ENCODE measurements at places on chromosomes 5 and 9.
A peak's percentile ranks its signal among the peaks of the same experiment; 100 is the strongest.

- DNase-seq, result no peak
Observed at GRCh38 chr9:71844808-71845207, 66.2 kb downstream of the ABHD17B start.

- no peak for DNase-seq
Observed at GRCh38 chr5:775961-776861, 8.3 kb downstream of the ZDHHC11B start.

DNA sequence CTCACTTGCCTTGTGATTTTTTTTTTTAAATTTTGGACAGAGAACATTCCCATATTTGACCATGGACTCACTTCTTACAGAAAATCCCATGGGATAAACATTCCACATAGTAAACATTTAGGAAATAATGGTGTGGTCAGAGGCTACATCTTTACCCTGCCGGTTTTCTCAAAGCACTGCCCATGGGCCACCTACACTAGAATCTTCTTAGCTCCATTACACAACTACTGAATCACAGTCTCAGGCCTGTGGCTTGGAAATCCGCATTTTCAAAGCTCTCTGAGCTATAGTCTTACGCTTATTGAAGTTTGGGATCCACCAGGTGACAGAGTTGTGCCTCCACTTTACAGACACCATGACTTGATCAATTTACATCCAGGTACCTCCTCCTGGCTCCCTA lies 39.4 kb downstream of the ALG2 start:
- DNase-seq, result no peak

GRCh38 chr9:130110166-130110565 lies 56.5 kb downstream of the GPR107 start:
- no peak for DNase-seq

- no peak for DNase-seq
Observed at GRCh38 chr9:83406921-83407320, 131.3 kb downstream of the FRMD3 start.

- no peak for DNase-seq
Observed at GRCh38 chr5:171893290-171893886, 107.8 kb downstream of the SMIM23 start.

- DNase-seq, result no peak
Observed at GRCh38 chr9:96423985-96424336, 5.8 kb upstream of the ZNF367 start.

DNA sequence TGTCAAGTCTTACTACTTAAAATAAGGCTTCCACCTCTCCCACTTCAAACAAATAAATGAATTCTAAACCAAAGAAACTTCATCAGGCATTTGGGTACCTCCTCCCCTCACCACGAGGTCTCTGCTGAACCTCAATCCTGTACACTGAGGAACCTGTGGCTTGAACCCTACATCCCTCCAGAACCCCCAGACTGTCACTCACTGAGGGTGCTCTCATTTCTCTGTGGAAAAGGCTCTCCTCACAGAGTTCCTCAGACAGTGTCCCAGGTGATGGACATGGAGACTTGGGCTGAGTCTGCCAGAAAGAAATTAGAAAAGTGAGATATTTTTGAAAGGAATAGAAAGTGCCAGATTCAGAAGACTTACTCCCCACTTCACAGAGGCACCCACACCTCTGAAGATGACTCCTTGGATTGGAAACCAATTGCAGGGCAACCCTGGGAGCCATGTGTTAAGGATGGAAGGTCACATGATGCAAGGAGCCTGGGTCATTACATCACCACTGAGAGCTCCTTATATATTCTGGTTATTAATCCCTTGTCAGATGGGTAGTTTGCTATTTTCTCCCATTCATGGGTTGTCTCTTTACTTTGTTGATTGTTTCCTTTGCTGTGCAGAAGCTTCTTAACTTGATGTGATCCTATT lies 19.8 kb downstream of the MLANA start:
- no peak for DNase-seq

GRCh38 chr5:50730336-50730735 lies 63.9 kb downstream of the PARP8 start:
- DNase-seq, result no peak

DNA sequence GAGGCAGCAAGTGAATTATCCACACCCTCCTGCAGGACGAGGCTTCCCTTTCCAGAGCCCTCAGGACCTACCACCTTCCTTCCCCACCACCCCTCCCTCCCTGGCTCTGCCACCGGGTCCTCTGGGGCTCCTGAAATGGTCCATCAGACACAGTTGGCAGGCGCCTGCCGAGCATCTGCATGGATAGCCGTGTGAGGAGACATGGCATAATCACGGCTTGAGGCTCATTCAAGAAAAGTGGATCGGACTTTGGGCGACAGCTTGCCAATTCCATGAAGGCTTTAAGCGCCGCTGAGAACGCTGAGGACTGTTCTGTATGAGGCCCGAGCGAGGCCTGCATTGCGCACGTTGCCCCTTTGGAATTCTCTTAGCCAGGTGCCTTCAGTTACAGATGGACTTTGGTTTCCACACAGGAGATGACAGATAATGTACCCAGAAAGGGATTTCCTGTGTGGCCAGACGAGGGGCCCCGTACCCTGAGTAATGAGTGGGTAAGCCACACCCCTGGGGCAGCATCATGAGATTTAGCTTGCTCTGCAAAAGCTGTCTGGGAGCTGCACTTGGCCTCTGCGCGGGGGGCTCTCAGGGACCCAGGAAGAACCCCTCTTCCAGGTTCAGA lies 179.8 kb downstream of the OLFM1 start:
- no peak for DNase-seq

DNA sequence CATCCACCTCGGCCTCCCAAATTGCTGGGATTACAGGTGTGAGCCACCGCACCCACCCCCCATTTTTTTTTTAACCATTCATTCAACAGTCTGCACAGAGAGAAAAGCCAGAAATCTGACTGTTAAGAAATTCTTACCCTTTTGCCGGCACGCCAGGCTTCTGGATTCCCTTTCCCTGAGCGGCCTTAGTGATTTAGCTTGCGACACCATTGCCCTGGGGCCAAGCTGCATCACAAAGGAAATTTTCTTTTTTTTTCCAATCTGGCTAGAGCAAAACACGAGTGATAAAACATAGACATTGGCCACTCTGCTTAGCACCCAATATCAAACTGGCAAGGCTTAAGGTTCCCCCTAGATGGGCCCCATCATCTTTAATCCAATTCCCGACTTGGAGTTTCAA lies 21.2 kb upstream of the ATOSB start:
- no peak for DNase-seq

- no peak for DNase-seq
Observed at GRCh38 chr5:41203033-41203432, 10.3 kb downstream of the C6 start.

- DNase-seq, result peak; percentile 25
Observed at GRCh38 chr5:74640954-74641734, 616 bp upstream of the ENC1 start.

DNA sequence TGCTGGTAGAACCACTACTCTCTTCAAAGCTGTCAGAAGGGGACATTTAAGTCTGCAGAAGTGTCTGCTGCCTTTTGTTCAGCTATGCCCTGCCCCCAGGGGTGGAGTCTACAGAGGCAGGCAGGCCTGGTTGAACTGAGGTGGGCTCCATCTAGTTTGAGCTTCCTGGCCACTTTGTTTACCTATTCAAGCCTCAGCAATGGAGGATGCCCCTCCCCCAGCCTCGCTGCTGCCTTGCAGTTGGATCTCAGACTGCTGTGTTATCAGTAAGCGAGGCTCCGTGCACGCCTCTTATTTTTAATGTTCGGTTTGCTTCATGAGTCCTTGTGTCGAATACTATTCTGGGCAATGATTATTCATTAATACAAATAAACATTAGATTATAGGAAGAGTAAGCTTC lies 3.1 kb upstream of the SLC27A6 start:
- DNase-seq, result no peak

GRCh38 chr5:95993266-95993665 lies 31.6 kb upstream of the ELL2 start:
- no peak for DNase-seq

DNA sequence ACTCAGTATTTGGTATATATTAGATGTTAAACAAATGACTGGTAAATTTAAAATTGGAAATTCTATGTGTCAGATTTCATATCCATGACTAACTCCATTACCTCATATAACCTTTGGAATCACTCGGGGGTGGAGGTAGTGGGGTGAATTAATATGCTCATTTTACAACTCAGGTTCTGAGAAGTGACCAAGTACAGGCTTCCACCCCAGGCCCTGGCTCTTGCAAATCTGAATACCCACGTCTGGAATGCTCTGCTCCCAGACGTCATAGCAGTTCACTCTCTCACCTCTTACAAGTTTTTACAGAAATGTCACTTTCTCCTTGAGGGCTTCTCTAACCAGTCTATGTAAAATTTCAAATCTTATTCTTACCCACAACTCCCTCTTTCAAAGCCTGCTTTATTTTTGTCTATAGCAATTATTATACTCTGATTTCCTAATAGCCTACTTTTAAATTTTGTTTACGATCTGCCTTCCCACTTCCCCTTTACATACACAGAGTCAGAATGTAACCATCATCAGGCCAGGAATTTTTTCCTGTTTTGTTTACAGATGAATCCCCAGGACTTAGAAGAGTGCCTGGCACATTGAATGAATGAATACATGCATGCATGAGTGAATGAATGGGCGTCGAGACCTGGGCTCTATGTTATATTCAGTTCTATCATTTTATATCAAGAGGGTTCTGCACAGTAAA lies 134.1 kb upstream of the IFNE start:
- DNase-seq, result no peak

- DNase-seq, result no peak
Observed at GRCh38 chr5:8350644-8351339, 481.8 kb downstream of the MTRR start.

DNA sequence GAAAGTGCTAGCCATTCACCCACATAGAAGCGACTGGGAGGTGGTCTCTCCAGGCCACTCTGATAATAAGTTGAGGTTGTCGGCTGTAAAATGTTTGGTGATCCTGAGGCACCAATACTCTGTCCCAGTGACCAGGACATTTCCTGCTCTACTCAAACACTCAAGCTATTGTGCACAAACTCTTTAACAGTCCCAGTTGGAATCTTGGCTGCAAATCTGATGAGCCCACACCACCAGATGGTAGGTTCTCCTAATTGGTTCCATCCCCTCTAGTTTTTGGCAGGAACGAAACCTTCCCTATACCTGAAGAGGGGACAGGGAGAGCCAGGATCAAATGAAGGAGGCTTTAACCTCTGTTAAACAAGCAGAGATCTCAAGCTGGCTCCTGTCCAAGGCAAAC lies 14.3 kb downstream of the GRIA1 start:
- no peak for DNase-seq

DNA sequence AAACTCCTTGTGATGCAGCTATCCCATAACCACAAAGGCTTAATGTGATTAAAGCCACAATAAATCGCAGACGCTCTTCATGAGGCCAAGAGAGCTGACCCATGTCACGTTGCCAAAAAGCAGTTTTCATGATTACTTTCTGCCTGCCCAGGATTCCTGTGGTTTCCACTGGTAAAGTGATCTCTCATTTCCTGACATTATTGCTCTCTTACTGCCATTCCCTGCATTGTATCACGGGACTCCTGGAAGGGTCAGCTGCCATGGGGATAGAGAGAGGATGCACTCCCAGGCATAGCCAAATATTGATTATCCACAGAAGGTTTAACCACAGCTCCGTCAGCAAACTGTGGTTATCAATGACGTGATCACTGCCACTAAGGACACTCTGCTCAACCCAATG lies 103.8 kb upstream of the SLC1A3 start:
- DNase-seq, result no peak

DNA sequence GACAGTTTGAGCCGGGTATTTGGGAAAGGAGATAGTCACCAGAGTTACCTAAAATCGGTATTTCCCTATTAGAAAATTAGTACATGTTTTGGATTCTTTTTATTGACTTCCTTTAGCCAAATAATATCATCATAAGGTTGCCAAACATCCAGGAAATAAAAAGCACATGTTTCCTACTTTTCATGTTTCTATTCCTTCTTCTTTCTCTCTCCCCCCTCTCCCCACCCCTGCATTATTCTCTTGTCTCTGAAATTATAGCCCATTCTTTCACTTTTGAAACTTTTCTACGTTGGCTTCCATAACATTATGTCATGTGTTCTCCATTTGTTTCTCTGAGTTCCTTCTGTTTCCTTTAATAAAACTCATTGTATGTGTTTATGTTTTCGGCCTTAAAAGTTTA lies 161.9 kb downstream of the ALDH1A1 start:
- DNase-seq, result no peak

- DNase-seq, result no peak
Observed at GRCh38 chr9:115192835-115193525, 75.0 kb upstream of the TNC start.

GRCh38 chr9:126522612-126523356 lies 90.9 kb upstream of the LMX1B start:
- no peak for DNase-seq

All from CD4-positive, alpha-beta T cell treated with Interleukin-12 subunit alpha and Interleukin-12 subunit beta, for 1 hour (primary cell).